H7 (cell line): ENCODE measurements at places on chromosomes 7 and 10.

GRCh38 chr7:30968747-30969603 is 5.2 kb downstream of the GHRHR start:
- DNase-seq: no peak

DNA sequence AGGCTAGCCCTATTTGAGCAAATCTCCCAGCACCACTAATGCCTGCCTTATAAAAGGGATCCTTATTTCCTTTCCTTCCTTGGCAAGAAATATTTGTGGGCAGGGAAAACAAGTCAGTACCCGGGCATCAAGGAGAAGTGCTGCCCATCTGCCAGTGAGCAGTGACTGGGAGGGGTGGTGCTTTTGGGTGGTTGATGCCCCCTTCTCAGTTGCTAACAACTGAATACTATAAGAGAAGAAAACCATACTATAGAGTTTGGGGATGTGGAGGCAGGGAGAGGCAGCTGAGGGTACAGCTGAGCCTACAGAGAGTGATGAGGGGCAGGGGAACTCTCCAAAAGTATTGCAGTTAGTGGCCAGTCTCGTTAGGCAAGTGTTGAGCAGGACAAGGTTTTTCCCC is 39.3 kb downstream of the OGDH start:
- DNase-seq: no peak

- DNase-seq: peak; percentile 60
These were observed 84.2 kb upstream of the DIP2C start for GRCh38 chr10:773562-774161.

DNA sequence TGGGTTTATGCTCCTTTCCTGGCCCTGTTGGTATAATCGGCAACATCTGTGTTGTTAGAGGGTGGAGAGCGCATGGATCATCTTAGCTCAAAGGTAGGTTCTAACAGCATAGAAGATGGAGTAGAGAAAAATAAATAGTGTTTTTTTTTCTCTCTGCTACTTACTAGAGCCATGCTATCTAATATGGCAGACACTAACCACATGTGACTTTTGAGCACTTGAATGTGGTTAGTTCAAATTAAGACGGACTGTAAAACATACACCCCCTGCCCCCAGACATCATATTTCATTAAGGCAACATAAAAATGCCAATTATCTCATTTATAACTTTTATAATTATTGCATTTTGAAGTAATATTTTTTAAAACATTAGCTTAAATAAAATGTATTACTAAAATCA is 525.1 kb downstream of the KIF20B start:
- DNase-seq: no peak

DNA sequence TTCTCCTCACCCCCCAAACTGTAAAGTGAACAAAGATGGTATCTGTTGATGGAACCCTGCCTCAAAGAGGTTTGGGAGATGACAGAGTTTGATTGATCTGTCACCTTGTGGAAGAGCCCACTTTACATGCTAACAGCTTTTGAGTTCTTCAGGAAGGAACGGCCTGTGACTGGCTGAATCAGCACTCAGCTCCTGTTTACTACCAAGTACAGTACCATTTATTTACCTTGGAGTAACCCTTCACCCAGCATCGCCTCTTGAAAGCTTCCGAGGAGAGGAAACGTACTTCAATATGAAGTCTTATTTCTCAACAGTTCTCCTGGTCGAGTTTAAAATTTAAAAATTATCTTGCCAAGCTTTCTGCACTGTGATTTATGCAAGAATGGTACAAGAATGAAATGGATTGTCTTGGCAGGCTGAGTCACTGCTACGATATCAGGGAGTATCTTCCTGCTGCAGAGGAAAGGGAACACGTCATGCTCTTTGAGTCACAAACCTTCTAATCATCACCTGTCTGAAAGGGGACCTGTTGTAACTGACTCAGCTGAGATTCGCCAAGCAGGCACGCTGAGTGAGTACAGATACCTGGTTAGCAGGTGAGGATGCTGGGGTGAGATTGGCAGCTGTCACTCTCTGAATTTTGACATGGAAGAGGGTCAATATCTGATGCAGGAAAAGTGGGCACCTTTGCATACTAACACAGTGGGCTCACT is 30.1 kb downstream of the KLF6 start:
- DNase-seq: no peak

DNA sequence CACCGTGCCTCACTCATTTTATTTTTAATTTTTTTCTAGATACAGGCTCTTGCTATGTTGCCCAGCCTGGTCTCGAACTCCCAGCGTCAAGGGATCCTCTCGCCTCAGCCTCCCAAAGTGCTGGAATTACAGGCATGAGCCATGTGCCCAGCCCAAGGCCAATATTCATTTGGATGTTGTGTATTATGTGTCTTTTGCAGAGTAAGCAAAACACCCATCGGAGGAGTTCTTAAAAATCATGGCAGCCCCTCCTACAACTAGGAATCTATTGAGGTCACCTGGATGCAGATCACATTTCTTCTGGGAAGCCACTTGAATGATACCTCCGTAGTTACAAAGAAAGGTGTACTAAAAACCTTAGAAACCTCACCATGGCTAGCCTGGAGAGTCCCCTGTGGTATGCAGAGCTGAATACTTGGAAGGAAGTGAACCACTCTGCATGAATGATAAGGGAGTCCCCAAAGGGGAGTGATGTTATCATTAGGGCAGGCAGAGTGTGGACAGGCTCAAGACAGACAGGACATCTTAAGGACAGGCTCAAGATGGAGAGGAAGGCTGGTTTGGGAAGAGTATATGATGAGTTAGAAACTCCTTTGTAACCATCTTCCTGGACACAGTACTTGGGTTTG is 185.7 kb downstream of the TAX1BP1 start:
- no peak for DNase-seq

- no peak for DNase-seq
These were observed 394.3 kb upstream of the PODXL start for GRCh38 chr7:131950758-131951157.

- no peak for DNase-seq
These were observed 188.7 kb downstream of the FGFR2 start for GRCh38 chr10:121409466-121410104.

- no peak for DNase-seq
These were observed 286.2 kb downstream of the KCNMA1 start for GRCh38 chr10:77351386-77351785.

DNA sequence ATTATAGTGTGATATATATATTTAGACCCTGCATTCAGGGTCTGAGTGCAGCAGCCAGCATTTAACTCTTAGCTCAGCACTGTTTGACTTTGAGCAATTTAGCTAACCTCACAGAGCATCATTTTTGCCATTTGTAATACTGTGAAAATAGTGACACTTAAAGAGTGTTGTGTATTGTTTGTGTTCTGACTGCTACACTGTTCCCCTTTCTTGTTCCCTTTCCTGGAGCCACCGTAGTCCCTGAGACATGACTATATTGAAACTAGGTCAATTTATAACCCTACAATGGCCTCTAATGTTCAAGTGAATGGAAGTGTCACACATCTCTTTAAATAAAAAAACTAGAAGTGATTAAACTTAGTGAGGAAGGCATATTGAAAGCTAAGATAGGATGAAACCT is 20.3 kb upstream of the CD36 start:
- DNase-seq: no peak

GRCh38 chr7:2670720-2671391 is 17.1 kb upstream of the AMZ1 start:
- peak; percentile 97 for DNase-seq

DNA sequence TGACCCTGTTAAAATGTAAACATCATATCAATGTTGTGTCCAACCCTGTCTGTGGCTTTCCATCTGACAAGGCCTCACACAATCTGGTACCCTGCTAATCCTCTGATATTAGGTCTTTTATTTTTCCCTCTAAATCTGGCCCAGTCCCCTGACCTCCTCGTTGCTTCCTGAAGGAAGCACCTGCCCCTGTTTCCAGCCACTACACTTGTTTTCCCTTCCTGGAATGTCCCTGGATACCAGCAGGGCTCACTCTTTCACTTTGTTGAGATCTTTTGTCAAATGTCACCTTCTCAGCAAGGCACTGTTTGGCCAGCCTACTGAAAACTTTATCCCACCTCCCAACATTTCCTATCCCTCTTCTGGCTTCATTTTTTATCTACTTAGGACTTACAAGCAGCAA is 2.1 kb downstream of the SAMD9L start:
- DNase-seq: no peak

- DNase-seq: no peak
These were observed 25.5 kb upstream of the HABP2 start for GRCh38 chr10:113527211-113527906.

- no peak for DNase-seq
These were observed 60.6 kb upstream of the CSTF2T start for GRCh38 chr10:51759896-51760534.

DNA sequence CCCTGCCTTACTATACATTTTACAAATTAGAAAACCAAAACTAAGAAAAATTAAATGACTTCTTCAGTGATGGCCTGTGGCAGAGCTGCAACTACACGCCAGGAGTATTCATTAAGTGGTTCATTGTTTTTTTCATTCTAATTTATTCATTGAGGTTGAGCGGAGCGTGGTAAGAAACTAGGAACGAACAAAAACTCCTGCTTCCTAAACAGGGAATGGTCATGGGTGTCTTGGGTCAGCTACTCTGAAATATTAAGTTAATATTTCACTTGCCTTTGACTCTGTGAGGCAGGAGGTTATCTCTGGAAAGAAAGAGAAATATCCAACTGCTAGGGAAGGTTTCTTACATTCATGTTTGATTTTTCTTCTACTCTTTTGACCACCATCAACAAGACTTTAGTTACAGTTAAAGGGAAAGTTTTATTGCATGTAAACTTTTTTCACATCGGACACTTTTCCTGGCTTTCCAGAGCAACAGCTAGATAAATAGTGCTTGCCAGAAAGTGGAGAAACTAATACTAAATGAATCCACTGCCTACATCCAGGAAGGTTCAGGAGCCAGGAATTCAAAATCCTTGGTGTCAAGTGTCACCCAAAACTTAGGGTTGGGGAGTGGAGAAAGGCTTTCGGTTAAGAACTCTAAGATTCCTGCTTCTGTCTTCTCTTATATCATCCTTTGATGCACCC is 896 bp upstream of the GNG11 start:
- peak; percentile 10 for DNase-seq

- no peak for DNase-seq
These were observed 121.6 kb upstream of the SDK1 start for GRCh38 chr7:3179456-3179855.

GRCh38 chr7:152120210-152120609 is 94.7 kb downstream of the GALNT11 start:
- no peak for DNase-seq

- DNase-seq: no peak
These were observed 45.5 kb upstream of the LRRN3 start for GRCh38 chr7:111045449-111045848.

- DNase-seq: no peak
These were observed 47.0 kb downstream of the RASGEF1A start for GRCh38 chr10:43219848-43220247.

- DNase-seq: peak; percentile 2
These were observed 174.8 kb downstream of the DKK1 start for GRCh38 chr10:52488606-52489485.

DNA sequence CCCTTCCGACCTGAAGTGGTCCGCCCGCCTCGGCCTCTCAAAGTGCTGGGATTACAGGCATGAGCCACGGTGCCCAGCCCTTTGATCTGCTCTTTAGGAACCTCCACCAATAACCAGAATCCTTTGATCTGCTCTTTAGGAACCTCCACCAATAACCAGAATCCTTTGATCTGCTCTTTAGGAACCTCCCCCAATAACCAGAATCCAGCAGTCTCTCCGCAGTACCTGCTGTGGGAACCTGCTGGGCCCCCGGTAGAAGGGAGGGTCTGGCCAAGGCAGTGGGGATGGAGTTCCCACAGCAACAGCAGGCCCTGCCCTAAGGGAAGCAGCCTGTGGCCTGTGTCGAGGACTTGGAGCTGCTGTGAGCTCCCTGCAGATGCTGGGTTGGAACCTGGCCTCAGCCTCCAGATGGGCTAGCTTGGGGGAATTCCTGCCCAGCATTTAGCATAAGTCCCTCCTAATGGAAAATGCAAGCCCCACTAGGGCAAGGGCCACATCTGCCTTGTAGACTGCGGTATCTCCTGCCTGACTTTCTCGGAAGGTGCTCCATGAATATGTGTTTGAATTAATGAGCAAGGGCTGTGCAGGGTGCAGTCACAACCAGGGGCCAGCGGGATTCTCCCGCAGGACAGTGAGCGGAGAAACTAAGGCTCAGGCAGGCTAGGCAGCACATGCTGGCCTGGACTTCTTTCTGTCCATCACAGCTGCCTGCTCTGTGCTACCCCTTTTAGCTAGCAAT is 165.8 kb downstream of the UBE2H start:
- peak; percentile 83 for DNase-seq

DNA sequence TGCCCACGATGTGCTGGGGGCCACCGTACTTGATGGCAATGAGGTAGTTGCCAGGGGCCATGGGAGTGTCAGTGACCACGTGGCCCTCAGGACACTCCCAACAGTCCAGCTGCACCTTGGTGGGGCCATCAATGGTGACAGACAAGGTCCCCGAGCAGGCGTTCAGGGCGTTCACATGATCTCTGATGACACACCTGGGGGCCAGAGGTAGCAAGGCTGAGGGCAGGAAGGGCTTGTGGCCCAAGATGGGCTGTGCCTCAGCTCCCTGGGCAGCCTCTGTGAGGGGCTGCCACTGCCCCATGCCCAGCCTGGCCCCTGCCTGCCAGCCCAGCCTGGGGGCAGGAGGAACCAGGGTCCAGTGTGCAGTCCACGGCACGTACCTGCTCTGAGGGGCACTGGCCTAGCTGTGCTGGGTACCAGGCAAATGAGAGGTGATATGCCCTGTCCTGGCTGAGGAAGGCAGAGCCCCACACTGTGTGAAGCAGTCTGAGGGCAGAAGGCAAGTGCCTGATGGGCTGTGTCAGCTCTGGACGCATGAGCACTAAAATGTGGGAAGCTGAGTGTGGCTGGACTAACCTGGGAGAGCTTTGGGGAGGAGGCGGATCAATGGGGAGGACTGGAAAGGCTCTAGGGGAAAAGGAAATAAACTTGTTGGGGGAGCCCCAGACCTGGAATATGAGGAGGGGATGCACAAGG is 3.5 kb upstream of the KCP start:
- DNase-seq: peak; percentile 25

DNA sequence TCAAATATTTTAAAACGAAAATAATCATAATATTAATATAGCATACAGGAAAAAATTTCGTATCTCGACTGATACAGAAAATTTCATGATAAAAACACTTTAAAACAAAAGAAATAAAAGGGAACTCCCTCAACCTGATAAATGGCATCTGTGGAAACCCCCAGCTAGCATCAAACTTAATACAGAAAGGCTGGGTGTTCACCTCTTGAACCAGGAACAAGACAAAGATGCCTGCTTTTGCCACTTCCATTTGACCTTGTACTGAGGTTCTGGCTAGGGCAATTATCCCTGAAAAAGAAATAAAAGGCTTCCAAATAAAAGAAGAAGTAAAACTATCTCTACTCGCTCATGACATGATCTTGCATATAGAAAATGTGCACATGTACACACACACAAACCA is 2.5 kb upstream of the ALOX5 start:
- DNase-seq: no peak

GRCh38 chr7:144484445-144484844 is 81.0 kb upstream of the NOBOX start:
- no peak for DNase-seq

DNA sequence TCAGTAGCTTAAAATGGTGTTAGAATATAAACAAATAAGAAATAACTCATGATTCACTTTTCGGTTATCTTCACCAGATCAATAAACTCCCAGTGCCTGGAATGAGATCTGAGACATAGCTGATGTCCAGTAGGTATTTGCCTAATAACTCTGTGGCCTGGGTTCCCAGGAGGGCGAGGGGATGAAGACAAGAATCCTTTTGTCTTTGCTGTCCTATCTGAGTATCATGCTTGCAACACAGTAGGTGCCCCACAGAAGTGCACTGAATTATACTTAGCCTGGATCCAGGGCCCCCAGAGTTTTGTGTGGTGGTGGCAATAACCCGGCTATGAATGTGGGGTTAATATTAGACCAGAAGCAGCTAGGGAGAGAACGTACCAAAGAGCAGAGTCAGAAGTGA is 350.1 kb upstream of the AOAH start:
- DNase-seq: no peak
